CD8-positive, alpha-beta memory T cell (primary cell): ENCODE measurements at places on chromosomes 3 and 15. TPM values are rescaled to one million over a fixed set of nuclear protein-coding genes. Genes with fewer than 3 reads are reported as not detected.

The GOLGA8K gene
- not detected for total RNA-seq

The MME gene
- not detected for total RNA-seq

The HEXA gene
- 75.0 TPM for total RNA-seq

The SIDT1 gene
- 14.8 TPM for total RNA-seq

GRCh38 chr3:64039981-64040733 is 16.9 kb upstream of the PSMD6 start:
- H3K36me3 ChIP-seq = no peaks in the 10 kb centered on the region
- DNase-seq = no peak
- H3K4me1 ChIP-seq = no peaks in the 10 kb centered on the region
- H3K4me3 ChIP-seq = no peak overlapping the region
- H3K27me3 ChIP-seq = no peaks in the 10 kb centered on the region

GRCh38 chr3:190371152-190371551 is 16.8 kb upstream of the CLDN16 start:
- H3K36me3 ChIP-seq = no peaks in the 10 kb centered on the region
- no peak for DNase-seq
- no peak overlapping the region for H3K4me3 ChIP-seq
- H3K27ac ChIP-seq = no peak overlapping the region

- H3K27me3 ChIP-seq = no peaks in the 10 kb centered on the region
- DNase-seq = no peak
- no peaks in the 10 kb centered on the region for H3K4me1 ChIP-seq
- no peak overlapping the region for H3K4me3 ChIP-seq
Measured at GRCh38 chr15:71559098-71559497, 251.3 kb upstream of the NR2E3 start.

GRCh38 chr3:191383124-191383523 is 52.8 kb upstream of the UTS2B start:
- H3K27me3 ChIP-seq = no peaks in the 10 kb centered on the region
- H3K4me1 ChIP-seq = no peaks in the 10 kb centered on the region
- DNase-seq = no peak
- H3K27ac ChIP-seq = no peak overlapping the region
- H3K4me3 ChIP-seq = no peak overlapping the region

- no peaks in the 10 kb centered on the region for H3K4me1 ChIP-seq
- no peak for DNase-seq
- no peaks in the 10 kb centered on the region for H3K36me3 ChIP-seq
- peaks cover 3% of the 10 kb centered on the region for H3K27me3 ChIP-seq
Measured at GRCh38 chr3:12182687-12183441, 24.2 kb upstream of the TIMP4 start.

GRCh38 chr3:33919312-33920120 is 121.1 kb downstream of the PDCD6IP start:
- no peaks in the 10 kb centered on the region for H3K27me3 ChIP-seq
- DNase-seq = no peak
- no peak overlapping the region for H3K4me3 ChIP-seq
- no peak overlapping the region for H3K27ac ChIP-seq
- H3K36me3 ChIP-seq = no peaks in the 10 kb centered on the region
